ENCODE measurements at places on chromosomes 3 and 15.

- no peak for DNase-seq
Measured at GRCh38 chr3:11969986-11970385, 34.2 kb upstream of the SYN2 start.

DNA sequence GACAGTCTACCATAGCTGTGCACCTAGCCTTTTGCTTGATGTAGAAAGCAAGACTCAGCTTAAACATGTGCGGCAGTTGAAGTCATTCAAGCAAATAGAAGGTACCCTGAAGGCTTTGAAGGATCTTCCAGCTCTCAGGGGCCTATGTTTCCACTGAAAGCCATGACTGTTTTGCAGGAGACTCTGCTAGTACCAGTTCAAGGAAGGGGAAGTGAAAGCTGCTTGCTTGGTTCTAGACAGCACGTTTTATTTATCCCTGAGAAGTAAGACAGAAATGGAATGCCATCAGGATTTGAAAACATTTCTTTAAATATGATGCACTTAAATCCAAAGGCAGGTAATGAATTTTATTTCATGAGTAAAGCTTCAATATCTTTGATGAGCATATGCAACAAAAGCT is 311.4 kb downstream of the PDCD6IP start:
- DNase-seq = no peak

DNA sequence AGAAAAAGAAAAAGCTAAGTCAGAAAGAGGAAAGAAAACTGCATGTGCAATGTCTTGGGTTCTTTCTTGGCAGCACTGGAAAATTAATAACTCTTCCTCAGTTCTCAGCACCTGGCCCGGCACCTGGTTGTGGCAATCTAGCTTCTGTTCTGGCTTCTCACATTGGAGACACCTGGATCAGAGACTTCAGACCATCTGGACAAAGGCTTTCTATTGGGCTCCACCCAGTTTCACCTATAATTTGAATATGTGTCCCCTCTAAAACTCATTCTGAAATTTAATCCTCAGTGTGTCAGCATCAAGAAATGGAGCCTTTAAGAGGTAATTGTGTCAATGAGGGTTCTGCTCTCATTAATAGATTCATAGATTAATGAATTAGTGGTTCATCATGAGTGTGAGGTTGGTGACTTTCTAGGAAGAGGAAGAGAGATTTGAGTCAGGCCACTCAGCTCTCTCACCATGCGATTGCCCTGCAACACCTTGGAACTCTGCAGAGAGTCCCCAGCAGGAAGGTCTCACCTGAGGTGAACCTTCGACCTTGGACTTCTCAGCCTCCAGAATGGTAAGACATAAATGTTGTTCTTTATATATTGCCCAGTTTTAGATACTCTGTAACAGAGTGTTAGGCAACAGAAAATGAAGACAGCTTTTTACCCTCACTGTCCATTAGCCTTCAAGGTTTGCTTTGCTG is 679.9 kb downstream of the NTRK3 start:
- DNase-seq = no peak

DNA sequence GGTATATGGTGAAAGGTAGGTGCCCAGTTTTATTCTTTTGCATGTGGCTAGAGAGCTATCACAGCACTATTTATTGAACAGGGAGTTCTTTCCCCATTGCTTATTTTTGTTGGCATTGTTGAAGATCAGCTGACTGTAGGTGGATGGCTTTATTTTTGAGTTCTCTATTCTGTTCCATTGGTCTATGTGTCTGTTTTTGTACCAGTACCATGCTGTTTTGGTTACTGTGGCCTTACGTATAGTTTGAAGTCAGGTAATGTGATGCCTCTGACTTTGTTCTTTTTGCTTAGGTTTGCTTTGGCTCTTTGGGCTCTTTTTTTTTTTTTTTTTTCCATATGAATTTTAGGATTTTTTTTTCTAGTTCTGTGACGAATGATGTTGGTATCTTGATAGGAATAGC is 139.2 kb upstream of the CTNNB1 start:
- no peak for DNase-seq

GRCh38 chr3:191003742-191004141 is 141.2 kb upstream of the GMNC start:
- DNase-seq = no peak

DNA sequence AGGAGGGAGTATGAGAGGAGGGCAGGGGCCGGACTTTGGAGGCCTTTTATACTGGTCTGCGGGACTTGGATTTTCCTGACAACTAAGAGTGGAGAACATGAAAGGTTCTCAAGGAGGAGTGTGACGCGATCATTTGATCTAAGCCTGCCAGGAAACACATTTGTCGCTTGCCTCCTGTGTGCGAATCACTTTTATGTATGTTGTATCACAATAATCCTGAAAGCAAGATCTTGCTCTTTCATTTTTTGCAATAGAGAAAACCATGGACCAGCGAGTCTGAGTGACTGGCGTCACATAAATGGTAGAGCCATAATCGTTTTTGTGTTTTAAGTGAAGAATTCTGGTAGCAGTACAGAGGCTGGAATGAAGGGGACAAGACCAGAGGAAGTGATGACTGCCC is 100.7 kb downstream of the ARNT2 start:
- no peak for DNase-seq

- DNase-seq = no peak
Measured at GRCh38 chr15:98731712-98732450, 83.5 kb downstream of the IGF1R start.

- no peak for DNase-seq
Measured at GRCh38 chr15:58771621-58772250, 634 bp downstream of the MINDY2 start.

- no peak for DNase-seq
Measured at GRCh38 chr3:52053307-52054304, 2.8 kb downstream of the DUSP7 start.

- DNase-seq = no peak
Measured at GRCh38 chr3:127351321-127351720, 63.5 kb upstream of the PRR20G start.

- DNase-seq = no peak
Measured at GRCh38 chr15:41483519-41483918, 10.2 kb upstream of the ITPKA start.

Data from H4 (cell line).